ENCODE measurements at places on chromosomes 16 and 17. TPM values are rescaled to one million over a fixed set of nuclear protein-coding genes. Genes with fewer than 3 reads are reported as not detected.

- DNase-seq = peak; percentile 26
Measured at GRCh38 chr17:19724501-19725420, 8.4 kb upstream of the SLC47A2 start.

- DNase-seq = no peak
Measured at GRCh38 chr17:72946156-72946555, 146.3 kb downstream of the SLC39A11 start.

GRCh38 chr17:79044462-79044861 is 20.5 kb downstream of the C1QTNF1 start:
- DNase-seq = no peak

GRCh38 chr16:35194681-35195080 is 1735.3 kb downstream of the TP53TG3F start:
- DNase-seq = no peak

DNA sequence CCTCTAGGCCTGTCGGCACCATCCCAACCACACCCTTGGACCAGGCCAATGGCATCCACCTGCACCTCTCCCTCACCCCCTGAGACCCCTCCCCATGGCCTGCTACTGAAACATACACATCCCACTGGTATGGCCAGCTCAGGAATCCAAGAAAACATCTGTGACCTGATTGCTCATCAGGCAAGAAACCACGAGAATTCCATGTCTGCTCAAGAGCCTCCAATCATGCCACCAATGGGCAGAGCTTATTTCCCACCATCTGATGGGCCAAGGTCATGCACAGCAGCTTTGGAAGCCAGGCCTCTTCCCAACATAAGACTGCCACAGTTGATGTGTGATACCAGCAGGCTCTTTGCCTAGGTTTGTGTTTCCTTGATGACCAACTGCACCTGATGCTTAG is 190.1 kb downstream of the C16orf78 start:
- peak; percentile 22 for DNase-seq

Gene TGFB1I1
- total RNA-seq = 25.4 TPM

- DNase-seq = peak; percentile 85
Measured at GRCh38 chr17:39244600-39245570, 19.1 kb upstream of the STAC2 start.

Gene SPNS2
- 0.56 TPM for total RNA-seq

Gene DBNDD1
- total RNA-seq = 56.5 TPM

DNA sequence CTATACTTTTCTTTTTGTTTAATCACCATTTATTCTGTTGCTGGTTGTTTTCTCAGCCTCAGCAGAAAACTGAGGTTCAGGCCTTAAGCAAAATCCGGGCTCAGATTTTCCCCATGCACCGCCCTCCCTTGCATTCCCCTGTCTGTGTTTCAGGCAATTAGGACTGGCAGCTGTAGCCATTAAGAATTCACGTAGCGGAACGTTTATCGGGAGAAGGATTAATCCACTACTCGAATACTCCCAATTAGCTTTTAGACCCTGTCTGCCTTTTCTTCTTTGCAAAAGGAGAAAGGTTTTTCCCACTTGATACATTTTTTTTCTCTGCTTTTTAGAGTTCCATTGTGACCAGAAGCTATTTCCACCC is 173.1 kb downstream of the RPTOR start:
- no peak for DNase-seq

Gene FN3K
- 0.42 TPM for total RNA-seq

DNA sequence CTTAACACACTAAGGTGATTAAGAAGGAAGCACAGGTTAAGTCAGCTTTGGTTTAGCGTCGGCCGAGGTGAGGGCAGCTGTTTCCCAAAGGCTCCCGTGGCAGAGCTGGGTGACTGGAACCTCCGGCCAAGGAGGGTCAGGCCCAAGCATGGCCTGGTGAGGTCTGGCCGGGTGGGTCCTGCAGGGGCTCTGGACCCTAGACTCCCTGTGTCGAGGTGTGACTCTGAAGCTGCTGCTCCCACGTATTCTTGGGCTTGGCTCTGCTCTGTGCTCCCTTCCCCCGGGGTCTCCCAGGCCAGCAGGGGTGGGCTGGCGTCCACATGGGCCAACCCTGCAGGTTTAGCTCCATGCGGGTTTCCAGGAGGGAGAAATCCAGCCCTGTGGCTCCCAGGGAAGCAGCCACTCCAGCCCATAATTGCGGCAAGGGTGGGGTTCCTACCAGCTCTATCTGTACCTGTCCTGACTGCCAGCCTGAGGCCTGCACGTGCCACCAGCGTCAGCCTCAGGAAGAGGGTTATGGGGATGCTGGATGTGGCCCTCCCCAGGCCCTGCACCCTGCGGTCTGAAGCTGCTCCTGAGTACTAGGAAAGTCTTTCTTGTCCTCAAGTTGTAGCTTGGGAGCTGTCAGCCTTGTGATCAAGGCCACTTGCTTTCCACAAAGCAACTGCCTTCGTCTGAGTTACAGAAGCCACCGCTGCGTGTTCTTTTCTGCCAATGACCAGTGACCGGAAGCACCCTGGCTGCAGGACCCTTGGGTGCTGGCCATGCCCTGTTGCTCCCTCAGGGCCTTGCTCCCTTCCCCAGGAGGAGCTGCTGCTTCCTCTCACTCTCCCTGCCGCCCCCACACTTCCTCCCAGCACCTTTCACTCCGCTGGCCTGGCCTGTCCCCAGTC is 4.8 kb downstream of the CDK5R1 start:
- no peak for DNase-seq

DNA sequence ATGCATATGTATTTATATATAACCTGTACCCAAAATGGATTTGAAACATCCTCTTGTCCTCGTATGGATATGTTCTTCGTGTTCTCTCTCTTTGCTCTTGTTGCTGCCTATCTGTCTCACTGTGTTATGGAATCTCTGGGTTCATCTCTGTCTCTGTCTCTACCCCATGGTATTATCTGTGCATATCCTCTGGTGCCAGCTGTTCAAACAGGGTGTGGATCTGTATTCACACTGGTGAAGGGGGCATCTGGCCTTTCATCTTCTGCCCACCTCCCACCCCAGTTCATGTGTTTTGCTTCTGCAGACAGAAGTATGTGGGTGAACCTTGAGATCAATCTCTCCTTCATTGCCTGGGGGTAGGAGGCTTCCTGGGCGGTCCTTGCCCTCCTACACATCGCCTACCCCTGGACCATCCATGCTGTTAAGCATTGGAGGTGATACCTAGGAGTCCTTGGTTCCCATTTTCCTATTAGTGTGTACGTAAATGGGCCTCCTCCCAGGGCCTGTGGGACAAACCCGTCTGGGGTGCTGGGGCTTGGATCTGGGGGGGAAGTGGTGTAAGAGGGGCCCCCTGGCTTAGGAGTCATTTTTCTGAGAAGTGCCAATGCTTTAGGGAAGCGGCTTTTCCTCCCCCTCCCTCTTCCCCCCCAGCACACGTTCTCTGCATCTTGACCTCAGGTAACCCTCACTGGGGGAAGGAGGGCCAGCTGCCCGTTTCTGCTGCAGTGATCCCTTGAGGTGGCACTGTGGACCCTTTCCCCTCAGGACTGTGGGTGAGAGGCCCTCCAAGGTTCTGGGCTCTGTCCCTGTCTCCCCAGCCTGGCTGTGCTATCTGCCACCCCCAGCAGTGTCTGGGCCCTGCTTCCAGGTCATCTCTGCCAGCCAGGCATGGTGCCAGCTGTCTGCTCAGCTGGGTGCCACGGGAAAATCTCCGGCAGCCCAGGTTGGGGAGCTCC is 21.1 kb downstream of the RARA start:
- DNase-seq = no peak

DNA sequence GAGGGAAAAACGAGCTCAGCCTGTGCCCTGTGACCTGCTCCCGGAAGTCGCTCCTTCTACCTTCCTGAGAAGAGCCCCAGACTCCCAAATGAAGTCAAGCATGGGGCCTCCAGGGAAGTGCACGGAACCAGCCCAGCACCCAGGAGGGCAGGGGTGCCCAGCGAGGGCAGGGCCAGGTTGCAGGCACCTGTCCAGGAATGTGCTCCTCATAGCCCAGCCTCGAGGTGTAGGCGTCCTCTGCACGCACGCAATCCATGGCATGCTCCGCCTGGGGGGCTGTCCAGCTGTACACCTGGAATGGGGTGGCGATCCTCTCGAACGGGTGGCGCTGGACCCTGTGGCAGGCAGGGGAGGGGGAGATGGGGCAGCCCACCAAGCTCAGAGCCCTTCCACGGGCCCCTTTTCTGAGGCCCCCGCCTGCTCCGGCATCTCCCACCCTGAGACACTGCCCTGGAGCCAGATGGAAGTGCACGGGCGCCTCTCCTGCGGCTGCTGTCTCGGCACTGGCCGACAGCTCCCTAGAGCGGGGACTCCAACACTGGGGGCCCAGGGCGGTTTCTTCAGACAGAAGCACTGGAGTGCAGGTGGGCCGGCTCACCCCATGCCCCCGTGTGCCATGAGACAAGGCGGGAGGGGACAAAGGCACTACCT is 10.9 kb downstream of the CLUH start:
- DNase-seq = no peak

GRCh38 chr17:40550608-40551007 is 14.7 kb downstream of the CCR7 start:
- DNase-seq = peak; percentile 85

Data from myocyte (in vitro differentiated cells).